Fibroblast of the aortic adventitia (primary cell): ENCODE measurements at places on chromosomes 11 and 22.

GRCh38 chr11:25094085-25094802, 597.4 kb downstream of the LUZP2 start:
- DNase-seq = no peak

DNA sequence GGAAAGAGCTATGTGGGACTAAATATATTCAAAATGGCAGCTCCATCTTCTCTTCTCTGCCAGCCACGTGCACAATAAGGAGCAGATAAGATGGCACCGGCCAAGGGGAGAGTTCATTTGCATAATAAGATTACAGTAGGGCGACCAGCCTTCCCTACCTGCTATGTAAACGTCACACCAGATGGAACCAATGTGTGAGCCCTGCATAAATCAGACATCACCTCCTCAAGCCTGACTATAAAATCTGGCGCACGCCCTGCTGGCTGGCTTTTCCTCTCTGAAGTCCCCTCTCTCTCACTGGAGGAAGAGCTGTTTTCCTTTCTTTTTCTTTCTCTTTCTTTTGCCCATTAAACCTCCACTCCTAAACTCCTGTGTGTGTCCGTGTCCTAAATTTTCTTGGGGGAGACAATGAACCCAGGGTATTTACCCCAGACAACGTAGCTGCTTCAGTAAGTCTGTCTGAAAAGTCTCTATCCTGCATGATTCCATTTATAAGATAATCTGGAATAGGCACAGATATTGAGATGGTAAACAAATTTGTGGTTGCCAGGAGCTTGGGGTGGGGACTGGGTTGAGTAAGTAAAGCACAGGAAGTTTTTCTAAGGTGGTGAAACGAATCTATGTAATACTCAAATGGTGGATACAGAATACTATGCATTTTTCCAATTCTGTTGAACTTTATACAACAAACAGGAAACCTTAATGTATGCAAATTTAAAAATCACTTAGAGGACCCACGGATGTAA, 670.0 kb upstream of the KIRREL3 start:
- DNase-seq = no peak

DNA sequence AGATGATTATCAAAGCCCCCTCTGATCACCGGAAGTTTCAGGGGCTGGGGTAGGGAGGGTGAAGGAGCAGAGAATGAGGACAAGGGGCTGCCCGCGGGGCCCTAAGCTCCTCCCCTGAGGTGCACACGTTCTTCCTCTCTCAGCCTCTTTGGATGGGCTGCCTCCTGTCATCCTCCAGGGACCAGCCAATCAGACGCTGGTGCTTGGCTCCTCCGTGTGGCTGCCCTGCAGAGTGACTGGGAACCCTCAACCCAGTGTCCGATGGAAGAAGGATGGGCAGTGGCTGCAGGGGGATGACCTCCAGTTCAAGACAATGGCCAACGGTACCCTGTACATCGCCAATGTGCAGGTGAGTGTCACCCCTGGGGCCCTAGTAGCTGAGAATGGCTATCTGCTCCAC, 7.5 kb downstream of the ROBO3 start:
- no peak for DNase-seq

DNA sequence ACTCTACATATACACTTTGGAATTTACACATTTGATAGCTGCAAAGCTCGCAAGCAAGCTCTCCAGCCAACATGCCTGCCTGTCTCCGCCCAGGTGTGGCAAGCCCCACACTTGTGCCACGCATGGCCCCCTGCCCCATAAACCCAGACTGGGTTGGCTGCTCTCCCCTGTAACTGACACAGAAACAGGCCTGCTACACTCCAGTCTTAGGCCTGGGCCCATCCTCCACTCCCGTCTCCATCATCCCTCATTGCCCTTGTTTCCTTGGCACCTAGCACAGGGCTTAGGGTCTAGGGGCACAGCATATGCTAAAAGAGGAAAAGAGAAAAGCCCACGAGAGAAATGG, 41.4 kb downstream of the PACSIN2 start:
- no peak for DNase-seq

GRCh38 chr22:11629661-11630385, 3898.2 kb upstream of the OR11H1 start:
- DNase-seq = no peak

DNA sequence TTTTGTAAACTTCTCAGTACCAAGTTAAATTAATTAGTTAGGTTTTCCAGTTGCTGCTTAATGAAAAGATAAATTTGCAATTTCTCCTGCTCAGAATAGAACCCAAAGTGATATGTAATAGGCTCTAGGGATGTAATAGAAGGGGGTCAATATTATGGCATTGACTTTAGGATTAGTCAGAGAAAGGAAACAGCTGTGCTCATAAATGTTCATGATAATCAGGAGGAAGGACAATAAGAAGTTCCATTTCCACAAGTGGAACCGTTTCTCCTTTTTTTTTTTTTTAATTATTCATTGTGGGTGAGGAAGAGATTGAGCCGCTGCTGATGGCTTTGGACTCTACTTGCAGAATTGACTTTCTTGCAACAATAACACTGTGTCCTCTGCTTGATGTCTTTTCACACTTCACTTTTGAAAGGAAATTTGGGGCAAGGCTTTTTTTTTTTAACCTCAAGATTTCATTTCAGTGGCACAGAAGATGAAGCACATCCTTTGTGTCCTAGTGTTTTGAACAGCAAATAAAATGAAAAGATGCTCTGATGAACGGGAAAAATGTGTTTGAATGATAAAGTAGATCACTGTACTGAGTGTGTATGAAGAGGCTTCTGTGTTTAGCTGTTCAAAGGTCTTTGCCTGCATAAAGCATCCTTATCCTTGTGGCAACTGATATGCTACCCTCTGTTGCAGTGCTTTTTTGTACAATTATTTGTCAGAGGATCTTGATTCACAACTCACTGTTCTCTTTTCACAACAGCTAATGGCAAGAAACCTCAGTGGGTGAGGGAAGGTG, 62.4 kb downstream of the GAS2 start:
- no peak for DNase-seq

GRCh38 chr11:59273373-59273841, 60.7 kb upstream of the MPEG1 start:
- DNase-seq = no peak

GRCh38 chr11:2589538-2589934, 110.3 kb downstream of the KCNQ1OT1 start:
- DNase-seq = no peak

- no peak for DNase-seq
Observed at GRCh38 chr11:128563942-128564641, 23.3 kb downstream of the ETS1 start.

GRCh38 chr11:15180212-15180792, 65.6 kb downstream of the INSC start:
- peak; percentile 21 for DNase-seq

GRCh38 chr11:26834601-26835000, 112.7 kb upstream of the SLC5A12 start:
- no peak for DNase-seq

GRCh38 chr11:112165049-112165448, 1.2 kb upstream of the IL18 start:
- no peak for DNase-seq

GRCh38 chr22:48180631-48181030, 1418.2 kb downstream of the TBC1D22A start:
- DNase-seq = no peak

GRCh38 chr11:18317551-18317950, 4.4 kb downstream of the HPS5 start:
- DNase-seq = no peak

DNA sequence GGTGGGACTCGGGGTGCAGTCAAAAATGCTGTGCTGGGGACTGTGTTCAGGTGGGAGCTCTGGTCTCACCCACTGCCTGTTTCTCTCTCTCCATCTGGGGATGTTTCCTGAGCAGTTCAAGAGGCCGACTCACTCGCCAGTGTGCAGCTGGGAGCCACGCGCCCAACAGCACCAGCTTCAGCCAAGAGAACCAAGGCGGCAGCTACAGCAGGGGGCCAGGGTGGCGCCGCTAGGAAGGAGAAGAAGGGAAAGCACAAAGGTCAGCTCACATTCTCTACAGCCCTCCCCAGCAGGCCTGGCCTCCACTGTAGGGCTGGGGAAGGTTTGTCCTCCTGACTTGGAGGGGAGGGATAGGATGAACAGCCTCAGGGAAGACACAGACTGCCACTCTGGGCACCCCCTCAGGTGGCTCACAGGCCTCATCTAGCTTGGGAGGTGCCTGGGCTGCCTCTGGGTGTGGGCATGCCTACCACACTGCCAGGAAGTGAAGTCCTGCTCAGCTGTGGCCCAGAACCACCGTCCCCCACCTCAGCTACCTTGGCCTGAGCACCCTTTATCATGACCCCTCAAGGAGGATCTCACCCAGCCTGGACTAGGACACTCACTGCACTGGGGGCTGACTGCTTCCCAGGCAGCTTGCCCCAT, 13.0 kb downstream of the TUB start:
- no peak for DNase-seq

GRCh38 chr11:70532066-70532440, 133.7 kb downstream of the CTTN start:
- no peak for DNase-seq

DNA sequence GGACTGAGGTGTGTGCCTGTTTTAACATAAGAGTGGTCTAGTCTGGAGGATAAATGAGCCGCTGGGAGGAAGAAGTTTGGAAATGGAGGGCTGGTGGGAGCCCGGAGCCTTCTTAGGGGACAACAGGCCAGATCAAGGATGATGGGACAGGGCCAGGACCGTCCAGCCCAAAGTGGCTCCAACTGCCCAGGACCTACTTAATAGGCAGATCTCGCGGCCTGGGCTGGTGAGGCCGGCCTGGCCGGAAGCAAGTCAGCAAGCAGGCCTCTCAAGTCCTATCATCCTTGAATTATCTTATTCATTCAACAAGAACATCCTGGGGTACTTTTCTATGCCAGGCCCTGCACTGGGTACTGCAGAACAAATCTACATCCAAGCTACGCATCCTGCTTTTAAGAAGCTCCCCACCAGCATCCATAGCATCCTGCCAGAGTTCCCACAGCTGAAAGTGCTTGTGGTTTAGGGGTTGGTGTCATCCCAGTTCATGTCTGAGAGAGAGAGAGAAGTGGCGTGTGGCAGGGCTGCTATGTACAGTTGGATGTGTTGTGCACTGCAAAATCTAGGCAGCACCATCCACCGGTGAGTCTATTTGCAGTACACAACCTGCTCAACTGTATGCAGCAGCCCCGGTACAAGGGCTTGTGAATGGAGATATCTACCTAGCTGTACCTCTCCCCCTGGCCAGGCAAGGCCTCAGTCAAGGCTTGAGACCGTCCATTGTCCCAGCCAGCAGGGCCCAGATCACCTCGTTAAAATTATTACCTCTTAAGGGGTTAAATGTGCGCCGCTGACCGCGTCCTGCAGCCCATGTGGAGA, 82.1 kb downstream of the FBLN1 start:
- no peak for DNase-seq
